Stimulated activated CD8-positive, alpha-beta memory T cell treated with anti-CD3 and anti-CD28 coated beads, Interleukin-4, amount 100 ng/mL, for 24 hours (primary cell): ENCODE measurements at places on chromosomes 5 and 9.

GRCh38 chr9:119284587-119285337 lies 84.5 kb downstream of the BRINP1 start:
- no peak for DNase-seq

DNA sequence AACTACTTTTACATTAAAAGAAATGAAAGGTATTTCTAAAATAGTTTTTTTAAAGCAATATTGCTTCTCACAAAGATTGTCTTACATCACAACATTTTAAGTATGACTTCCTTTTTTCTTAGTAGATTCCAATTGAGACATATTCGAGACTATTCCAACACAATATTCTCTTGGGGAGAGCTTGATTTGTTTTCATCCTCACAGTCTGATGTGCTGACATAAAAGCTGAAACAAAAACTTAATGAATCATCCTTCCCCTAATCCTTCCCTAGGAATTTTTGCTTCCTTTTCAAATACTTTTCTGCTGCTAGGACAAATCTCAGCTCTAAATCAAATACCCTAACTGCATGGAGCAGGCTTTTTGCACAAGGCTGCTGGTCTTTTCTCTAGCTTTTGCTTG lies 245.8 kb upstream of the MAP3K1 start:
- DNase-seq = no peak

DNA sequence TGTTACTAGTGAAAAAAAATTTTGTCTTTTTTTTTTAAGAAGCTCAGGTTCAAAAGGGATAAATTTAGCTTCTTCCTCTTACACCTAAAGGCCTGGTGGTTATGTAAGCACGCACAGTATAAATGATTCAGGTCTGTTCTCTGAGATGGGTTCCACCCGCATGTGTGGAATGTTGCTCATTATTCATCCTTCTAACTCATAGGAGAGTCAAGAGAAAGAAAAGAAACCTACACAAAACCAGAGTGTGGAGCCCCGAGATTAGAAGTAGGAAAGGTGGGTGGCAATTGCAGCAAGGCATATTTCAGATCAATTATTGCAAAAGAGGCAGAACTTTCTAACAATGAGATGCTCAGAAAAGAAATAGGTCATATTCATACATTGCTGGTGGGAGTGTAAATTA lies 13.5 kb downstream of the PLAC8L1 start:
- no peak for DNase-seq

GRCh38 chr5:148033134-148033533 lies 30.6 kb upstream of the SPINK5 start:
- DNase-seq = no peak

GRCh38 chr9:128124873-128125579 lies 2.5 kb downstream of the PTGES2 start:
- DNase-seq = peak; percentile 28

DNA sequence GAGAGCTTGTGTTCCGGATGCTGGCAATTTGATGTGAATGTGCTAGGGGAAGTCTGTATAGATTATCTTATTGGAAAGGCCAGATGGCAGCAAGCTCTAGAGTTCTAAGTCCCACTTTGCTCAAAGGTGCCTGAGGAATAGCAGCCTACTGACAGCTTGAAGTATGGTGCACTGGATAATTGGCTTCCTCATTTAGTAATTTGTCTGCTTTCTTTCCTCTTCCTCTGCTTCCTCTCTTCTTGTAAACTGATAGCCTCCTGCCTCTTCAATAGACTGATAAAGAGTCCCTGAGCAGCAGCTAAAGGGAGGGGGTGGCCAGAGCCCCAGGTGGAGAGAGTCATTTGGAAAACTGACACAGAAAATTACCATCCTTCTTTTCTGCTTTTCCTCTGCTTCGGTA lies 177.3 kb downstream of the FGF1 start:
- DNase-seq = no peak

DNA sequence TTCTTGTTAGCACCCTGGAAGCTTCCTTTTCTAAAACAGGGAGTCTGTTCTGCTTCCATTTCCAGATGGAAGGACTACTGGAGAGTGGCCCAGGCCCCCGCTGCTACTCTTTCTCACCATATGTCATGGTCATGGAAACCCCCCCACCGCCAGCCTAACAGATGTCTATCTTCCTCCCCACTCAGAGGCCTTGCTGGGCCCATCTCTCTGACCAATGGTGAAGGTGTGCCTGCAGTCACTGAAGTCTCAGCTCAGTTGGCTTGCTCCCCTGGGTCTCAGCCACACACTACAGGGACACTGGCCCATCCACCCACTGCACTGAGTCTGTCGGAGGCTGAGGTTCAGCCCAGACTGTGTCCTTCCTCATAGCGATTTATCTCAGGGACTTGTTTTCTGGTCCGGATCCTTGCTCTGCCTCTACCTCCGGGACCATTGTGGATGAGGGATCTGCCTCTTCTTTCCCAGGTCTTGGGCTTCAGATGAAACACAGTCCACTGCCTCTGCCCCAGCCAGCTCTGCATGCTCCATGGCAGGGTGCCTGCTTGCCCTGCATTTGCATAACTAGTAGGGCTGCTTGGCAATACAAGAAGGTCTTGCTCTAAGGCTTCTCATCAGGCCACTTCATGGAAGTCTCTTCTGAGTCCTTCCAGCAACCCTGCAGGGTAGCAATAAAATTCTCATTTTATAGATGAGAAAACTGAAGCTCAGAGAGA lies 30.8 kb downstream of the GALNT12 start:
- DNase-seq = no peak

GRCh38 chr5:170886210-170886894 lies 24.5 kb downstream of the RANBP17 start:
- no peak for DNase-seq

DNA sequence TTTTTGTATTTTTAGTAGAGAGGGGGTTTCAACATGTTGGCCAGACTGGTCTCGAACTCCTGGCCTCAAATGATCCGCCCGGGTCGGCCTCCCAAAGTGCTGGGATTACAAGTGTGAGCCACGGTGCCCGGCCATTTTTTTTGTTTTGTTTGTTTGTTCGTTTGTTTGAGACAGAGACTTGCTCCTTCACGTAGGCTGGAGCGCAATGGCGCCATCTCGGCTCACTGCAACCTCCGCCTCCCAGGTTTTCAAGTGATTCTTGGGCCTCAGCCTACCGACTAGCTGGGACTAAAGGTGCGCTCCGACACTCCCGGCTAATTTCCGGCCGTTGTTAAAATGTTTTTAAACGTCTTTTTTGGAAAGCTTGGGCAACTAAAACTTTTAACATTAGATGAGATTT lies 54.0 kb downstream of the SHOC1 start:
- no peak for DNase-seq

DNA sequence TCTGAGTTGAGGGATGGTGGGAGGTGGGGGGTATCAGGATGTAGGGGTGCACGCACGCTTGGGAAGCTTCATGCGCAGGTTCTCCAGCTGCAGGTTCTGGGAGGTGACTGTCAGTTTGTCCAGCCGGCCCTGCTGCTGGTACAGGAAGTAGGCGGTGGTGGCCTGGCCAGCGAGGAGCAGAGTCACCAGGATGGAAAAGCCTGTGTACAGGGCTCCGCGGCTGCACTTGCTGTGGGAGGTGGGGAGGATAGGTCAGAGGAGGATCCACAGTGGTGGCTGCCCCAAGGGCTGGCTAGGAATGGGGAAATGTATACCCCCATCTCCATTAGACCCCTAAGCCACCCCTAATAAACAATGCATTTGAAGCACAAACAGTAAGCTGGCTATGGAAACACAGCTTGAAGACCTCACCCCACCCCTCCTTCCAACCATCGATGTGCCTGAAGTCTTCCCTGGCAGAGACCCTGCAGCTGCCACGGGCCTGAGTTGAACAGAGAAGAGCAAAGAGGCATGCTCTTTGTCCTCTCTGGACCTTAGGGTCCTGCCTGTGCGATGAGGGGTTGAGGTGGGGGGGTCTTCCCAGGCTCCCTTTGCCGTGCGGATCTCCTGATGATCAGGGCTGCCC lies 5.5 kb downstream of the CD74 start:
- DNase-seq = no peak

DNA sequence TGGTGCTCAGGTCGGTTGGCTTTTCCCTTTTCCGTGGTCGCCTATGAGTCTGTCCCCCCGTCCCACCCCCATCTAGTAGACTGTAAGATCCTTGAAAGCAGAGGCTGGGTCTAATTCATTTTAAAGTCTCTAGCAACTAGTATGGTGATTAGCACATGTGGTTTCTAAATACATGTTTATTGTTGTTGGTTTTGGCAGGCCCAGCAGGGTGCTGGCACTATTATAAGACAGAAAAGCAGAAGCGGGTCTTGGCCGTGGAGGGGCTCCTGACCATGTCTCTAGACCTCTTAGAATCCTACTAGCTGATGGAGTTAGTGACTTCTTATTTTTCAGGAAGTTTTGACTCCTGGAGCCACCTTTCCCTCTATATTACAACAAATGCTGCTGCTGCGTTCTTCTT lies 61.5 kb upstream of the TNFSF8 start:
- no peak for DNase-seq

- no peak for DNase-seq
These were observed 52.3 kb upstream of the APC start for GRCh38 chr5:112685386-112685785.

- no peak for DNase-seq
These were observed 19.6 kb downstream of the BAAT start for GRCh38 chr9:101365181-101365580.

DNA sequence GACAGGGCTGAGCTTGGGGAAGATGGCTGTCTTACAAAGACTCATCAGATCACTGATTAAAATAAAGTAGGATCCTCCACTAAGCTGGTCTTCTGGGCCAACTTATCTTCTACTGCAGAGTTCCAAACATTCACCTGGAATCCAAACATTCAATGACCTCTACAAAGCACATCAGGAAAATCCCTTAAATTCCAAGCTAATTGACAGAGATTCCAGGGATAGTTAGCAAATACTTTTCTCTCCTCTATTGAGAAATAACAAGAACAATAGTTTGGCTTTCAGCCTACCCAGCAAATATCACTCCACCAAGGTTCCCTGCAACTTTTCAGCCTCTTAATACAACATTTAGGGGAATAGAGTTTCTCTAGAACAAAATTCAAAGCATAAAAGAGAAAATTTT lies 140.6 kb upstream of the LIFR start:
- no peak for DNase-seq

- DNase-seq = no peak
These were observed 513.9 kb downstream of the ZNF608 start for GRCh38 chr5:124232515-124232914.

GRCh38 chr9:74951725-74952151 lies 974 bp downstream of the C9orf40 start:
- DNase-seq = peak; percentile 20

DNA sequence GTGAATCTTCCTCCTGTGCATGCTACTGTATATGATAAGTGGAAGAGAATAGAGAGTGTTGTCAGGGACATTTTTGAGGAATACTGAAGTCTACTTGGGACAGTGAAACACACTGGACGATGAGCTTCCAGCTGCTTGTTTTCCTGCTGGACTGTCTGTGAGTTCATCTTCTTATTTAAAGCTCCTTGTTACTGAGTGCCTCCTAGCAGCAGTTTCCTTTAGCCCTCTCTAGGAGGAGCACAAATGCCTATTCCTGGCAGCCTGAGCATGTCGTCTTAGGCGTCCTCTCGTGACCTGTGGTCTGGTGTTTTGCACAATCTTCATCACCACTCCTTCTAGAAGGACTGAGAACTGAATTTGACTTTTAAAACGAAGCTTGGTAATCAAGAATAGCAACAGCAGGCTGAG lies 43.8 kb downstream of the ANKRD33B start:
- no peak for DNase-seq

- no peak for DNase-seq
These were observed 4.5 kb upstream of the TLE1 start for GRCh38 chr9:81693671-81694378.

GRCh38 chr9:84271921-84272556 lies 68.5 kb downstream of the SLC28A3 start:
- DNase-seq = no peak

DNA sequence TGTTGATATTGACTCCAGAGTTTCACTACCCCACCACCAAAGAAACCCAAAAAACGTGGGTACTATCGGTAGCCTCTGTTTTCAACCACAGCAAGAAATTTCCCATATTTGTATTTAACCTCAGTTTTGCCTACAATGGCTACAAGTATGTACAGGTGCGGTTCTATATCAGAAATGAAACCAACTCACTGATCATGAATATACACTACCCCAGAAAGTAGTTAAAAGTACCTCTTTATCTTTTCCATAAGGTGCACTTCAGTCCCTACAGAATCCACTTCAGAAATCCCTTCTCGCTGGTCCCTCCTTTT lies 140.6 kb upstream of the SLC12A2 start:
- DNase-seq = no peak

DNA sequence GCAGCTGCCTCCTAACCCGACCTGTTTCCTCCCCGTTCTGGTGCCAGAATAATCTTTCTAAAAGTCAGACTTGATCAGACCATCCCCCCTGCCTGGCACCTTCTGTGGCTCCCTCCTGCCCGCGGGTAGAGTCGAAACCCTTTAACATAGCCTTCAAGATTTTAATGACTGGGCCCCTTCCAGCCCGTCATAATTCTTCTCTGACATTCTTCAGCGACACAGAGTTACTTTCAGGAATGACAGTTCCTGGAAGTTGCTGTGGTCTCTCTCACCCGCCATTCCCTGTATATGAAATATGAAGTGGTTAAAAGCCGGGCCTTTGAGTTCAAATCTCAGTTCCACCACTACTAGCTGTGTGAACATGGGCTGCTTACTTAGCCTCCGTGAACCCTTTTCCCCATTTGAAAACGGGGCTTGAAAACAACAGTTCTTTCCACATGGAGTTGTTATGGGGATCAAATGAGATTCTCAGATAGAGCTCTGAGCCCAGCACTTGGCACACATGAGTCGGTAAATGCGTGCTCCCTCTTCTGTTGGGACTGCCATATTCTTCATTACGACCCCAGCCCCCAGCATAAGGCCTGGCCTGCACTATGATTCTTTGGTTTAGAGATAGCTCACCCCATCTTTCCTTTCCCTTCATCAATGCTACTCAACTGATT lies 737 bp downstream of the NANS start:
- no peak for DNase-seq

- DNase-seq = no peak
These were observed 189.4 kb downstream of the BNC2 start for GRCh38 chr9:16680975-16681651.

DNA sequence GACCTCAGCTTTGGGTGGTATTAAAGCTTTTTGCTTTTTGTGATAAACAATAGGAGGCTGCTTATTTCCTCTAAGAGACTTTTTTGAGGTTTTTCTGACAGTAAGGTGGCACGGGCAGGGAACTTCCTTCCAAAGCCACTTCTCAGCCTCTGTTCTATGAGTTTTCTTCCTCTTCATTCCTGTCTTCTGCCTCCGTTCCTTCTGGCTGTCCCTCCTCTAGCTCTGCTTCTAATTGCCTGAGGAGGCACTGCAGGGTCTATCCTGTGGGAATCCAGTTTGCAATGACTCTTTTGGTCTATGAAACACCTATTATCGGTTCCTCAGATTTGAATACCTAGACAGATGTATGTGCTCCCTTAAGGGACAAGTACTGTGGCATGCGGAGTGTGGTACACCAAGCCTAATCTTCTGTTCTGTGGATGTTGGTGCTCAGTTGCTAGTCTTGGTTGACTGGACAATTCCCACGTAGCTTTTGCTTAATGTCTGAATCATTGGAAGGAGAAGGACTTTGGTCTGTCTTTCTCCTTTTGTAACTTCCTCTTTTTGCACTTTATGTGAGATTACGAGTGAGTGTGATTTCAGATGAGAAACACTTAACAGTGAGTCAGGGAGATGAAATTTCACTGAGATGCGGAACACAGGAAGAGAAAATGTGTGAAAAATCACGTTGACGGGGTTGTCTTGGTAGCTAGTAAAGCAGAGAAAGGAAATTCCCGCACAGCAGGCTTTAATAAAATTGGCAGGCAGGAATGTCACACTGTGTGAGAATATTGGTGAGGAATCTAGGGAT lies 305.2 kb downstream of the EFNA5 start:
- DNase-seq = no peak
